Cortex of kidney (tissue), 1 donor: ENCODE measurements at places on chromosomes 16 and 17.

- no peak for DNase-seq
Measured at GRCh38 chr17:28760601-28761562, 17.1 kb downstream of the TRAF4 start.

- no peak for DNase-seq
Measured at GRCh38 chr16:80027007-80027965, 426.7 kb upstream of the MAF start.

DNA sequence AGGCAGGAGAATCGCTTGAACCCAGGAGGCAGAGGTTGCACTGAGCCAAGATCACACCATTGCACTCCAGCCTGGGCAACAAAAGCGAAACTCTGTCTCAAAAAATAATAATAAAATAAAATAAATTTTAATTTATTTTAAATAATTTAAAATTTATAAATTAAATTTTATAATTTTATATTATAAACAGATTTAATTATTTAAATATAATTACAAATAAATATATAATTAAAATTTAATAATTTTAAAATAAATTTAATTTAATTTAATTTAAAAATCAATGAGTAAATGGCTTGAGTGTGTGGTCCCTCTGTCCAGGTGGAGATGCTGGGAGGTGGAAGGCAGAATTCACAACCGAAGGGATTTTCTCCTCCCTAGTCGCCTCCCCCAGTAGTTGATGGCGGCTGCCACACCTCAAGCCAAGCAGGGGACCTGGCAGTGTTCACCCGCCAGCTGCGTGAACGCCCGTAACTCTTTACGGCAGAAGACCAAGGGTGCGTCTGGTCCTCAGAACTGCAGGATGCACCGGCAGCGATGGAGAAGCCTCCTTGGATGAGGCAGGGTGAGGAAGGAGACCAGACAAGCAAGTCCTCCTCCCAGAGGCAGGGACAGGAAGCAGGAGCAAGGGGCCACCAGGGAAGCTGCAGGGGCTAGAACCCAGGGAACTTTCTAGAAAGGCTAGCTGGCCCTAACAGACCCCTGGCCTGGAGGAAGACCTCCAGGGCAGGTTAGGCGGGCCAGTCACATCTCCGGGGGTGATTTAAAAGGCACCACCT is 22.9 kb upstream of the KRT17 start:
- DNase-seq: no peak

GRCh38 chr17:1985686-1986085 is 39.4 kb downstream of the RTN4RL1 start:
- no peak for DNase-seq

GRCh38 chr17:8345052-8345690 is 5.5 kb downstream of the ODF4 start:
- DNase-seq: no peak

GRCh38 chr17:20922128-20922670 is 120.6 kb downstream of the USP22 start:
- no peak for DNase-seq

GRCh38 chr17:17379197-17379991 is 76.2 kb downstream of the NT5M start:
- no peak for DNase-seq

GRCh38 chr17:15134363-15134762 is 130.8 kb downstream of the PMP22 start:
- DNase-seq: no peak

GRCh38 chr17:38894276-38894675 is 24.4 kb downstream of the LASP1 start:
- no peak for DNase-seq

DNA sequence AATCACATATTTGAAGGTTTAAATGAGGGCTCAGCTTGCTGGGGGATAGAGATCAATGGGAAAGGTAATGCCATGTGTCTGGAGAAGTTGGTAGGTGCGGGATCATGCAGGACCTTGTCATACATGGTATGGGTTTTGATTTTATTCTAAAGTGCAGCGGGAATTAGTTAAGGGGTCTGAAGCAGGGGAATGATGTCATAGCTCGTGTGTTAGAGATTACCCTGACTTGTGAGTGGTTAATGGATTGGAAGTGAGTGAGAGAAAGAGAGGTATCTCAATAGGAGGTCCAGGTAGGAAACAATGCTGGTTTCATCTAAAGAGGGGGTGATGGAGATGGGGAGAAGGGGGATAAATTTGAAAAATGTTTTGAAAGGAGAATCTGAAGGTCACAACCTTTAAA is 280.0 kb downstream of the SHISA9 start:
- no peak for DNase-seq

- no peak for DNase-seq
Measured at GRCh38 chr17:44915321-44915726, at the start of gene GFAP. Gene GFAP (minus strand): TSS chr17:44915500. CDS start chr17:44915486, 14 bp downstream.

- DNase-seq: no peak
Measured at GRCh38 chr16:73033271-73033998, 14.5 kb downstream of the ZFHX3 start.

DNA sequence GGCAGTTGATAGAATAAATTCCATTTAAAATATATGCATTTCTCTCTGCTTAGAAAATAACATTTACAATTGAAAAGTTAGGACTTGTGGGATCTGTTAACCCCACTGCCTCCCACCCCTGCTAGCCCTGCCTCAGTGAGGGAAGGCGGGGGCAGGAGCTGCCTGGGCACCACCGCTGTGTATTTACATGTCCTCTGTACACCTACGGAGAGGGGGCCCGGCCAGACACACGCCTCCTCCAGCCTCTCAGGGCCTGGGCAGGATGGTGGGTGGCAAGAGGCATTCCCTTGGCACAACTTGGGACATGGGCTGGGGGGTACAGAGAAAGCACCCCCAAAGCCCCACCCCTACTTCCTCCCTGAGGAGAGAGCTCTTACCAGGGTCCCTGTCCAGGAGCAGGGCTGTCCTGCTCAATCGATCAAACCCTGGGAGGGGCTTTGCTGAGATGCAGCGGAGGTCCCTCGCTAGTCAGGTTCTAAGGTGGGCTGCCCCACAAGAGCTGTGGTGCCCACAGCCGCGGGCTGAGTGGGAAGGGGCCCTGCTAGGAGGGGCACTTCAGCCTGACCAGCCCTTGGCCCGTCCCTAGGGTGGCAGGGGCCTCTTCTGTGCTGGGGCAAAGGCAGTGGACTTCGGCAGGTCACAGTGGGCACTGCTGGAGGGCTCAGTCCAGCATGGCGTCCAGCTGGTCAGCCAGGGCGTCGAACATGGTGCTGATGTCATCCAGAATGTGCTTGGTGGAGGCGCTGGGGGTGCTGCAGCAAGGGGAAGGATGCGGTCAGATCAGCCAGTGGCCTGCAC is 14.7 kb downstream of the CASKIN2 start:
- no peak for DNase-seq

- no peak for DNase-seq
Measured at GRCh38 chr16:9917691-9918090, 264.5 kb downstream of the GRIN2A start.

DNA sequence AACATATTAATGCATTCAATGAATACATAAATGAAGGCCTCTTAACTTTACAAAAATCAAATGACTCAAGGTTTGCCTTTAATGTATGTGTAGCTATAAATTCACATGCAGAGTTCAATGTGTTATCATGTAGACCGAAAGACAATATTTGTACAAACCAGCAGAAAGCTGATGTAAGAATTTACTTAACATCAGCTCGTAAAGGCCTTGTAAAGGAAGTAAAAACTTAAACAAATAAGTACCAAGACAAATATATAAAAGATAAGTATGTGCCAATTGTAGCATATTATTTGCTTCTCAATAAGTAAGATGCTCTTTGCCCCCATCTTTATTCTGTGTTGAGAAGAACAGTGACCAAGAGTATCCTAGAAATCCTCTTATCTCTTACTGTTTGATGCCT is 105.7 kb downstream of the SYCE1L start:
- no peak for DNase-seq

GRCh38 chr17:4004517-4005295 is 40.5 kb upstream of the ATP2A3 start:
- DNase-seq: no peak
